T-helper 9 cell (primary cell): ENCODE measurements at places on chromosomes 7 and 10.

DNA sequence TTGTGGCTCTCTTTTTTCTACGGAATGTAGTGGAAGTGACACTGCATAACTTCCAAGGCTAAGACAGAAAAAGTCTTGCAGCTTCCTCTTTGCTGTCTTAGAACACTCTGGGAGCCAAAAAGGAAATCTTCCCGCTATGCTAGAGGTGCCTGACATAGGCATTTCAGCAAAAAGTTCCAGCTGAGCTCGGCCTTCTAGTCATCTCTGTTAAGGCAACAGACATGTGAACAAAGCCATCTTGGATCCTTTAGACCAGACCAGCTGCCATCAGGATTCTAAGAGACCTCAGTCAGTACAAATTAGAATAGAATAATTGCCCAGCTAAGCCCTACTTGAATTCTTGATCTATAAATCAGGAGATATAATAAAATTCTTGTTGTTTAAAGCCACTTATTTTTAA lies 16.3 kb upstream of the COL1A2 start:
- DNase-seq: no peak

- DNase-seq: no peak
Measured at GRCh38 chr7:924541-925231, 29.8 kb downstream of the ADAP1 start.

GRCh38 chr10:63899673-63900300 lies 378.6 kb downstream of the REEP3 start:
- DNase-seq: no peak

DNA sequence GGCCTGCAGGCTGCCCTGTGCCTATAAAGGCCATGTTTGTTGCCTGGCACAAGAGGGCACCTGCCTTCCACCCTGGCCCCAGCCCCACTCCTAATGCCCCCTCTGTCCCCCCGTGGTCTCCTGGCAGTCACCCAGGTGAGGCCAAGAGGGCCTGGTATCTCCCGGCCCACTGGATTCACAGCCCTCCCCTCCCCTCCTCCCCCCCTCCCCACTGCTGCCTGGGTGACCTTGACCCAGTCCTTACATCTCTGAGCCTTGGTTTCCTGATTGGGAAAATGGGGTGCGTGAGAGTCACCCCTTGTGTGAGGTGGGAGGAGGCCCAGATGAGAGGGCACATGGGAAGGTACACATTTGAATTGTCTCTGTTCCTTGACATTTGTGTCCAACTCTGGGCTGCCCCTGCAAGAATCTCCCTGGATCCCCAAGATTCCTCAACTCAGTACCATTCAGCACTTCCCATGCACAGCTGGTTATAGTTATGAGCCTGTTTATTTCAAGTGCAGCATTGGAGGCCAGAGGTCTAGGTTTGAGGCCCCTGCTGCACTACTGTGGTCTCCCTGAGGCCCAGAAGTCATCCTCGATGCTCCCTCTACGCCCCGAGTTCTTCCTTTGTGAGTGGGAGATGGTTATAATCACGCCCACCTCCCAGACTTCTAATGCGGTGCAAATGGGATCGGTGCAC lies 58.9 kb downstream of the TMEM270 start:
- no peak for DNase-seq

GRCh38 chr10:33183655-33184054 lies 150.8 kb downstream of the NRP1 start:
- no peak for DNase-seq

- no peak for DNase-seq
Measured at GRCh38 chr10:12720217-12720981, 281.1 kb downstream of the CCDC3 start.

GRCh38 chr7:22564511-22565045 lies 64.6 kb upstream of the STEAP1B start:
- no peak for DNase-seq

- DNase-seq: peak; percentile 65
Measured at GRCh38 chr10:17742918-17743317, 9.1 kb upstream of the TMEM236 start.

GRCh38 chr10:72109636-72110157 lies 21.3 kb upstream of the SPOCK2 start:
- DNase-seq: no peak

DNA sequence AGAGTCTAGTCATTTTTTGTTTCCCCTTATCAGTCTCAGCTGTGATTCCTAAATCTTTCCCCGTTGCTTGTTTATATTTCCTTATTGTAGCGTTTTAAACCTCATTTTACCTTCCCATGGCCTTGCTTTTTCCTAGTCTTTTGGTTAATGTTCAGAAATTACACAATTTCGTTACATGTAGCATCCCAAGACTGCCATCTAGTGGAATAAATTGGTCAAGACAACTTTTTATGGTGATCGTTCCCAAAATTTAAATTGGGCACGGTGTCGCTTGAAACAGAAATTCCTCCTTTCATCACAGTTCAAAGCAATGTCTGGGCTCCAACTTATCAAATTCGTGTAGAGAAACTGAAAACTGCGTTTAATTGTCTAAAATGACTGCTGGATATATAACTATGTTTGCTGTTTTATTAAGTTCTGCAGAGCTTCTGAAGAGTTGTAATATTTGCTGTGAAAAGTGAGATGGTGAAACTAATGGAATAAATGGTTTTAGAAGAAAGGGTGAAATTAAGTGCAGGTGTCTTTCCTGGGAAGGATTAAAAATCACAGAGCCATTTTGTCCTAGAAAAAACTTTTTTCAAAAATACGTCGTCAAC lies 370.2 kb downstream of the PHF14 start:
- DNase-seq: no peak

GRCh38 chr7:98992076-98992475 lies 113.7 kb downstream of the TRRAP start:
- DNase-seq: no peak

DNA sequence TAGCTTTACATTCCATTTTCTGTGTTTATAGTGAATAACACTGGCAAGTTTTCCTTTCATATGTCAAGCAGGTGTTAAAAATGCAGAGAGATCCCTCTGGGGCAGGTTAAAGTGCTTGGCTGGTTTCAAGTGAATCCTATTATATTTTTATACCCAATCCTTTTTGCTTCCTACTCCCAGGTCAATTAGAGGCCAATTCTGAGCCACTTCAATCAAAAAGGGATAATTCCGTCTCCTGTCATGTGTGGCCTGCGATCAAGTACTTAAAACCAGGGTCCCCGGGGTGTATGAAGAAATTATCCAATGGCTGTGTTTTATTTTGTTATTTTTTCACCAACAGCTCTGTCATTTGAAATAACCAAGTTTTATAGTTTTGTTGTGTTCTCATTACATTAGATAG lies 313.2 kb downstream of the PRPF18 start:
- DNase-seq: no peak

- no peak for DNase-seq
Measured at GRCh38 chr7:51366930-51367613, 50.5 kb upstream of the COBL start.

GRCh38 chr7:84529480-84530205 lies 335.1 kb upstream of the SEMA3A start:
- DNase-seq: no peak

DNA sequence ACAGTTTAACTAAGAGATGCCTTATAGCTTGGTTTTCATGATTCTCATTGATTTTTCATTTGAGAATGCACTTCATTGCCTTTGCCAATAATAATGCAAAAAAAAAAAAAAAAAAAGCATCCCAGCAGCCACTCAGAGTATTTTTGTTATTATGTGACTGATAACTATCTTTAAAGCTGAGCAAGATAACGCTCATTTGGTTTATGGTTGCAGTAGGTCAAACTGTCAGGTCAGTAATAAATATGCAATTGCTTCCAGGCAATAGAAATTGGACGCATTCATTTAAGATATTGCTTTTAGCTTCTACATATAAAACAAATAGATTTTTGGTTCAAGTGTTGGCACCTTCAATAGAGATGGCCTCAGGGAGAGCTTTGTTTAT lies 215.1 kb downstream of the PRPF18 start:
- no peak for DNase-seq

DNA sequence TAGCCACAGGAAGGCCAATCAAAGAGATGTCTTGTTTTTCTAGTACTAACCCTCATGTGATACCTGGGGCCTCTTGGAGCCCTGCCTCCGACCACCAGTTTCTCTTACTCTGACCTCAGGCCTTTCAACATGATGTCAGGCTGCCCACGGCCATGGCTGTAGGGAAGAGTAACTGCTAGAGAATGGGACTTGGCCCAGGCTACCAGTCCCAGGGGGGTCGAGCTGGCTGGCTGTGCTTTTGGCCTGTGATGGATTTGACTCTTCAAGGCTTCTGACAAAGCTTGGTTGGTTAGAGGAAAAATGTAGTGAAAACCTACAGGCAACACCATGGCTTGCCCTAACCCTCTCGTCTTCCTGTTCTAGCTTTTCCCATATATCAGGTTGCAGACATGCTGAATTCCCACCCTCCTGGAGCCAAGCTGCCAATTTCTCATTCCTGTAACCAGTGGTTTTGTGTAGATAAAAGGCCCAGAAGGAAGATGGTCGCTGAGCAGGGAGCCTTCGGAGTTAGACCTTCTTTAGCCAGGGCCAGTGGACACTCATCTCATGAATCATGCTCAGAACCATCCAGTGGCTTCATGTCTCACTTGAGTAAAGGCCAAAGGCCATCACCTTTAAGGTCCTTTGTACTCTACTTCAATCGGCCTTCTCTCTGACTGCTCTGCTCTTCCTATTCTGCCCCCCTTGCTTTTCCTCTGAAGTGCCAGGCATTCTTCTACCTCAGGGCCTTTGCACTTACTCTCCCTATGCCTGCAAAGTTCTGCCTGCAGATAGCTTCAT lies 19.7 kb downstream of the SUFU start:
- no peak for DNase-seq

DNA sequence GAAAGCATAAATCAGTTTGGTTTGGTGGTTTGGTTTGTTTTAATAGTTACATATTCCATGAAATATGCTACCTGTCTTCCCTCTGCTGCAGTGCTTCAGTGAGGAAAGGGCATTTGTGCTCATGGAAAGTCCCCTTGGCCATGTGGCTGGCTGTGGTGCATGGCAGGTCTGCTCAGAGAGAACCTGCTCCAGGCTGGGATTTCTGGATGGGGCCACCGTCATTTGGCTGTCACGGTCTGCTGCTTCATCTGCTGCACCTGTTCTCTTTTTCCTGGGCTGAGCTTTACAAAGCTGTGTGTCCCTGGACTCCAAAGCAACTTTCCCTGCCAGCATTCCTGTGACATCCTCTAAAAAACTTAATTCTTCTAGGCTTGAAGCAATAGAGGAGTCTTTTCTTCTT lies 8.9 kb downstream of the CDK14 start:
- DNase-seq: no peak

GRCh38 chr10:33326933-33327332 lies 7.5 kb downstream of the NRP1 start:
- DNase-seq: no peak

- no peak for DNase-seq
Measured at GRCh38 chr7:47807126-47807525, 141.1 kb downstream of the PKD1L1 start.

GRCh38 chr10:63458177-63458576 lies 7.6 kb downstream of the JMJD1C start:
- DNase-seq: no peak

GRCh38 chr7:38195804-38196595 lies 18.0 kb downstream of the STARD3NL start:
- no peak for DNase-seq

GRCh38 chr7:122166740-122167139 lies 22.7 kb upstream of the AASS start:
- no peak for DNase-seq

DNA sequence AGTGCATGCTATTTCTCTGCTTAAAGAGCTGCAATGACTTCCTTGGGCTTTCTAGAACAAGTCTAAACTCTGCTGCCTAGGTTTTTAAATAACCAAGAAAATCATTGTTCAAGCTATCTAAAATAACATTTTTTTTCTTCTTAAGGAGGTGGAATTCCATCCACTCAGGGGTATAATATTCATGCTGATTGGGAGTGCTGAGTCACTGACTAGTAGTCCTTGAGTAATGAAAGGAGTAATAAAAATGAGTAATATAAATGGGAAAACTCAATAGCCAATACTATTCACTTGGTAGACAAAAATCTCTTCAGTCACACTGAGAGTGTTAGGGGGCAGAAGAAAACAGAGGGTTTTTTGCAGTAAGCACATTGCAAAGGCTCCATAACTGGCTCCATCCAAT lies 72.0 kb downstream of the GFRA1 start:
- DNase-seq: no peak

GRCh38 chr10:99630433-99630832 lies 10.2 kb upstream of the SLC25A28 start:
- no peak for DNase-seq

- no peak for DNase-seq
Measured at GRCh38 chr7:66399566-66399965, 194.4 kb downstream of the TPST1 start.

DNA sequence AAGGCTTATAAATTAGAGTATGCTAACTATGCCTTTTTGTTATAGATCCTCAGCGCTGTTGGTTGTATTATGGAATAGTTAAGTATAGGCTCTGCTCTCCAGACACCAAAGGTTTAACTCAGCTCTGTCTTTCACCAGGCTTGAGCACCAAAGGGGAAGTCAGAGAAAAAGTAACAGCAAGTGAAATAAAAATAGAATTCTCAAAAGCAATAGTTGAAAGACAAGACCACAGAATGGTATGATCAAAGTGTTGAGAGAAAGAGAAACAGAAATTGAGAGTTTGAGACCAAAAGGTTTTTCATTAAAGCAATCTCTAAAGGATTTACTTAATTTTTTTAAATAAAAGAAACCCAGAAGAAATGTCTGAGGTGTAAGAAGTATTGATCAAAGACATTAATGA lies 529.8 kb upstream of the C7orf33 start:
- no peak for DNase-seq

- DNase-seq: no peak
Measured at GRCh38 chr7:124914298-124914697, 15.3 kb downstream of the POT1 start.

DNA sequence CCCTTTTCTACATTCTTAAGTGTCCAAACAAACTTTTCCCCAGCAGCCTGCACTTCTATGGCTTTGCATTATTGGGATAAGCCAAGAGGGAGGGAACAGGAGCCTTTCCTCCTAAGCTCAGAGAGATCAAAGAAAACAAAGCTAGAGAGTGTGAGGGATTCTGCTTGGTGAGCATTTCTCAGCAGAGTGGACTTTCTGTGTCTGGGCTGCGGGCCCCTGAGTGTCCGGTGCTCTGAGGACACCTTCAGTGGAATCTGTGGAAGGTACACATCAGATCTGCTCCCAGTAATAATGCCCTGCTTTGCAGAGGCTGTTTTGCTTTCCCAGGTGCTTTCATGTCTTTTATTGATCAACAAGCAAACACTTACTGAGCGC lies 50.2 kb downstream of the KCNMA1 start:
- no peak for DNase-seq

DNA sequence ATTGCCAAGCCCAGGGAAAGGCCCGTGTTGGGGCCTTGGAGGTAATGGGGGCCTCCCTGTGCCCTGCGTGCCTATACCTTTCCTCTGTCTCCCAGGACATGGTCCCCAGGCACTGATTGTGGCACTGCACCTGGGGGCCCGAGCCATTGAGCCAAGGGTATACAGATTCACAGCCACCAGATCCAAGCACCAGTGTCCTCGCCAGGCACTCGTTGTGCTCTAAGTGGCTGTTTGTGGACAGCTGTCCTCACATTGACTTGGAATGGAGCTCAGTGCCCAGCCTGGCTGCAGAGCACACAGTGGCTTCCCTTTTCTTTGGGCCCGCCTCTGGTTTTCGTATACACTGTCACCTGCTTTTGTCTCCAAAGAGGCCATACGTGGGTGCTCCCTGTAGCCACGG lies 72.0 kb upstream of the BTBD16 start:
- no peak for DNase-seq

GRCh38 chr7:44914992-44915607 lies 29.8 kb upstream of the PURB start:
- DNase-seq: peak; percentile 45
